Tibial nerve (tissue), 4 donors: ENCODE measurements at places on chromosomes 2 and 18.

DNA sequence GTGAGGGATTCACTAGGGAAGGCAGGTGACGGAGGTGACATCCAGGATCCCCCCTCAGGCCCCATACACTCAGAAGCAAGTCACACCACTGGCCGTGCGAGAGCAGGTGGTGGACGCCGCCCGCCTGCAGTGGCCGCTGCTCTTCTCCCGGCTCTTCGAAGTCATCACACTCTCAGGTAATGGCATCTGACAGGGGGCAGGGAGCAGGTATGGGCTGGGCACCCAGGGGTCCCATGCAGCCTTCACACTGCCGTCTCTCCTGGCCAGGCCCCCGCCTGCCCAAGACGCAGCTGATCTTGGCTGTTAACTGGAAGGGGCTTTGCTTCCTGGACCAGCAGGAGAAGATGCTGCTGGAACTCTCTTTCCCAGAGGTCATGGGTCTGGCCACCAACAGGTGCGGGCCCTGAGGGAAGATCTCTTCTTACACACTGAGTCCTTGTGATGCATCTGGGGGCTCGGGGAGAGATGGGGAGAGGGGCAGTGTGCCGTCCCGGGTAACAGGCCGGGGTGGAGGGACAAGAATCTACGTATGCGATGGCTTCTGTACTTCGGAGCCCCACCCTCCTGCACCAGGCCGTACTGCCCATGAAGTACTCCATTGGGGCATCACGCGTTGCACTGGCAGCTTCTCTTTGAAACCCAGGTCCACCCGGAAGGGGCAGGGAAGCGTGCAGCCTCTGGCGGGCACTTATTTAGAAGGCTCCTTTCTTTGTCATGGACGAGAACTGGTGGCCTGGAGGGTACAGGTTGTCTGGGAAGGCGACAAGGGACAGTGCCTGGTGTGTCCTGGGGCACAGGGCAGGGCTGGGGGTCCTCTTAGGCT, 18.8 kb upstream of the GPR17 start:
- no peak for DNase-seq

DNA sequence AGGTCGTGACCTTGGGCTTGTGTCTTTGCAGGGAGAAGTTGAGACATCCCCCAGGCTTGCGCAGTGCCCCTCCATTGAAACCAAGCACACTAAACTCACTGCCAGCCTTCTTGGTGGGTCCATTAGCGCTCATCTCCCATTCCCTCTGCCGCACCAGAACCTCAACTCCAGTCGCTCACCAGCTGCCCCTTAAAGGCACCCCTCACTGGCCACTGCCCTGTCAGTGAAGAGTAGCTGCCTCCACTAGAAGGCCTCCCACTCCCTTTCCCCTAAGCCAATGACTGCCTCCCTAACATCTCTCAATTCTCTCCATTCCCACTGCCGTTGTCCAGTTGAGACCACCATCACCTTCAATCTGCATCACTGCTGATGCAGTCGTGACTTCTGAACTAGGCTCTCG, 114.8 kb upstream of the EPC2 start:
- no peak for DNase-seq

- DNase-seq, result no peak
These were observed 62.0 kb downstream of the SMAD7 start for GRCh38 chr18:48888773-48889080.

DNA sequence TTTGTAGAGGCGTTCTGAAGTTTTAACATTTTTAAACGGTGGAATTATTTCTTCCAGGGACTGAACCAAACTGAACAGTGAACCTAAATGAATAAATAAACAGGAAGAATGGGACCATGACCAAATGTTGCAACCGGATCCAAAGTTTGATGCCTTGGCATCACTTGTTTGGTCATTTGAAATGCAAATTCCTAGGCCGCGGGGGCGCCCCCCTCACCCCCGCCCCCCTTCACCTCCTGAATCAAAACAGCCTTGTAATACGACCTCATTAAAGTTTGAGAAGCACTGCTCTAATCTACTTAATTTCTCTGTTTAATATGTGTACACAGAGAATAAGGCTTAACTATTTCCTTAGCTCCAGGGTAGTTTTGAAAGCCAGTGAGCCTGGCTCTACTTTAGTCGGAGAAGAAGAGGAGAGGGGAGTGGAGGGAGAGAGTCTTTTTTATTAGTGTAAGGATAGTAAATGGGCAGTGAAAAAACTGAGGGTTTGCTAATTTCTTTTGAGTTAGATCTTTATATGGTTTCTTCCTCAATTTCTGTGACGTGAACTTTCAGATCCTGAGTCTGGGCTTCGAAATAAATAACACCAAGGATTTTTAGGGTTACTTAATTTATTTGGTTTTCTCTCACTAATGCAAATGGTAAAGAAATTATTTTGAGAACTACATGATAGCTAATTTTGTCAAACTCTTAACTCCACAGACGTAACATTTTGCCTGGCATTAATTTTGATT, 5.7 kb downstream of the C2orf80 start:
- no peak for DNase-seq

- DNase-seq, result no peak
These were observed 161.6 kb upstream of the TRIB2 start for GRCh38 chr2:12555012-12555645.
